ENCODE measurements at places on chromosomes 6 and 20.

- no peak for DNase-seq
Measured at GRCh38 chr6:42294759-42295158, 77.1 kb upstream of the MRPS10 start.

DNA sequence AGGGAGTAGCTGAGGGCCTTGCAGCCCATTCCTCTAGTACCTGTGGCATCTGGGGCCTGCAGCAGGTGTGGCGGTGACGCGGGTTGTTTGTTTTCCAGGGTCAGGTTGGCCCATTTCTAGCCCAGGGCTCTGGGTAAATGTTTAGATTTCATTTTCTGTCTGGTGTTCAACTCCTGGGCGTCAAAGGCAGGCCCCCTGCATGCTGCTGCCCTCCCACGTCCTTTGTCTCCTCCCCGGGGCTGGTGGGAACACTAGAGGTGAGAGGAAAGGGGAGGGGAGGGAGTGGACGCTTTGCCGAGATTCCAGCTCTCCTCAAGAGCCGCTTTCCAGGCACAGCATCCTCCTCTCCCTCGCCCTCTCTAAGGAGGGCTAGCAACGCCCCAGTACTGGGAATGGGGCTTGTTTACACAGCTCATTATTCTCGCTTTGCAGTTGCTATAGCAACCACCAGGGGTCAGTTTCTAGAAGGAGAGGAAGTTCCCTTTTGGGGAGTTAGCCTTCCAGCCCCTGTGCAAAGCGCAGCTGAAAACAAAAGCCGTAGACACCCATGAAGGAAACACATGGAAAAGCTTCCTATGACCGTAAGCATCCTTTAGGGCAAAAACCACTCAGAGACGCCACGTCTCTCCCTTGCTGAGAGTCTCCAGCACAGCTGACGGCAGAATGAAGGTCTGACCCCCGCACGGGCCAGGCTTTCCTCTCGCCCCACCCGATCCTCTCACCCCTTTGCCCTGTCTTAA, 170.6 kb downstream of the LY86 start:
- DNase-seq = peak; percentile 92

GRCh38 chr6:167833396-167833763, 6.7 kb downstream of the AFDN start:
- DNase-seq = no peak

- no peak for DNase-seq
Measured at GRCh38 chr20:14260367-14260766, 77.0 kb downstream of the FLRT3 start.

- DNase-seq = no peak
Measured at GRCh38 chr6:129141499-129141898, 258.6 kb downstream of the LAMA2 start.

- DNase-seq = no peak
Measured at GRCh38 chr6:142459271-142459670, 157.5 kb downstream of the ADGRG6 start.

- DNase-seq = peak; percentile 16
Measured at GRCh38 chr6:20400456-20401204, 1.0 kb upstream of the E2F3 start.

GRCh38 chr6:166940643-166941068, 15.7 kb downstream of the RNASET2 start:
- DNase-seq = no peak

GRCh38 chr20:40703975-40704530, 15.0 kb upstream of the MAFB start:
- no peak for DNase-seq

GRCh38 chr6:32839356-32839755, 817 bp upstream of the TAP2 start:
- DNase-seq = no peak

- DNase-seq = no peak
Measured at GRCh38 chr6:131658287-131658686, 21.2 kb downstream of the ENPP3 start.

Measured in neural progenitor cell (in vitro differentiated cells).